ENCODE measurements at places on chromosomes 16 and 17.

DNA sequence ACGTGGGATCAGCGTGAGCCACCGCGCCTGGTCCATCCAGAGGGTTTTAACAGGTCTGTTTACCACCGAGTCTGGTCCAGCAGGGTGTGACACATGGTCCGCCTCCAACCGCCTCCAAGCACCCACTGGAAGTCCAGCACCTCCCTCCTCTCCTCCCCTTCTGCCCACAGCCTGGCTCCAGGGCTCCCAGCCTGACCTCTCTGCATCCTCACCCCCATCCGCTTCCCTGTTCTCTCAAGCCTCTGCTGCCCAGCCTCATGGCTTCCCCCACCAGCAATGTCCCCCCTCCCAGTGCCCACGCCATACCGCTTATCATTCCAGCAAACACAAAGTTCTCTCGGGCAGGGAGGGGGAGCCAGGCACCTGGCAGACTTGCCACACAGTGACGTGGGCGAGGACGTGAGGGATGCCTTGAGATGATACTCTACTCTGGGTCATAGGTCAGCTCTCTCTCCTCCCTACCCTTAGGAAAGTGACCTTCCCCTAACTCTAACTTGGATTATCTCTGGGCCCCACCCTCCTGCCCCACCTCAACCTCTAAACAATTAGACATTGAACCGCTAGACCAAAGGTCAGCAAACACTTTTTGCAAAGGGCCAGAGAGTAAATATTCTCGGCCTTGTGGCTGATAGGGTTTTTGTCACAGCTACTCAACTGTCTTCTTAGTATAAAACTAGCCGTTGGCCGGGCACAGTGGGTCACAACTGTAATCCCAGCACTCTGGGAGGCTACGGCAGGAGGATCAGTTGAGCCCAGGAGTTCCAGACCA lies 23.1 kb downstream of the CDC42EP4 start:
- no peak for DNase-seq

GRCh38 chr17:3727041-3727440 lies 3.3 kb downstream of the HASPIN start:
- no peak for DNase-seq

GRCh38 chr16:73998707-73999106 lies 297.9 kb upstream of the PSMD7 start:
- DNase-seq, result no peak

- DNase-seq, result no peak
Measured at GRCh38 chr17:35914354-35914753, 16.2 kb downstream of the RDM1 start.

DNA sequence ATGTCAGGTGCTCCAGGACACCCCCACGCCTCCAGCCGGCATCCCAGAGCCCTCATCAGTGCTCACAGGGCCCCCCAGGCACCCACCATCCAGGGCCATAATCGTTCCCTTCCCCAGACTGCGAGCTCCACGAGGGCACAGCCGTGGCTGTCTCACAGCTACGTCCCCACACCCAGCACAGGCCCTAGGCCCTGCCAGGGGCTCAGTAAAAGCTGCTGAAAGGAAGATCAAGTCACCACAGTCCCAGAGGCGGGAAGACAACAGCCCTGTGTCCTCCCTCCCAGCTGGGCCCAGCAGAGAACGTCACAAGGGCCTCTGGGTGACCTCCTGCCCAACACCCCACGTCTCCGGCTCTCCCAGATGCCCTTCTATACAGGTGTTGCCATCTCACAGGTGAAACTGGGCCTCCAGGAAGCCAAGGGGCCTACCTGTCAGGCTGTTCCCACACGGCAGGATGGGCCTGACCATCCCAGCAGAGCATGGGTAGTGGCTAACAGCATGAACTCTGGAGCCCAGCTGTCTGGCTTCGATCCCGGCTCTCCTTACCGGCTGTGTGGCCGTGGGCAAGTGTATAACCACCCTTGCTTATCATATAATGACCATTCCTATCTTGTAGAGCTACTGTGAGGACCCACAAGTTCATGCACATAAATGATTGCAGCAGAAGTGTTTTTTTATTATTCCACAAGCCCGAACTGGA lies 17.9 kb downstream of the ARL2BP start:
- no peak for DNase-seq

DNA sequence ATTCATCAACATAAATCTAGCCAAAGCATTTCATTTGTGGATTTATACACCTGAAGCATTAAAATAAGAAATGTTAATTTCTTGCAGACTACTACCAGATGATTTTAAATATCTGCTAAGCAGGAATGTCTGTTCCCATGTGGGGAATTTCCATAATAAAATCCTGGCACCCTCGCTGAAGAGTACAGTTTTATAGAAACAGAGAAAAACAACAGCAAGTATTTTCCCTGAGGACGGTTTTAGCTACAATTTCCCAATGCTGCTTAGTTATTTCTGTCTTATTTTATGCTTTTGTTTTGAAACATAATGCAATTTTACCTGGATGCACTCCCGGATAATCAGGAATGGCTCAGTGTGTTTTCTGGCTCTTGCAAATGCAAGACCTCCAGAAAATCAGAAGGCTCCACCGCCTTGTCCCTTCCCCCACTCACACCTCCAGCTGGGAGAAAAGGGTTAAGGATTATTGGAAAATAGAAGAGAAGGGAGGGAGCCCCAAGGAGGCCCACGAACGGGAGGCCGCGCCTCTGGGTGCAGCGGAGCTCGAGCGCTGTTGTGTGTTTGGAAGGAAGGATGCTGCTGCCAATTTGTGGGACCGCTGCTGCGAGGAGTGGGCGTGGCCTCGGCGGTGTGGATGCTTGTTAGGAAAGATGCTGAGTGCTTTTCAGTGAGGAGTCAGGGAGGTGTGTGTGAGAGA lies at the start of gene CNTNAP4:
TSS of gene CNTNAP4 (plus strand) at position 657 of the 694 bp plus-strand sequence. CDS start 262 bp downstream, outside the sequence.
- peak; percentile 4 for DNase-seq

GRCh38 chr16:70728150-70728549 lies 42.3 kb upstream of the MTSS2 start:
- DNase-seq, result no peak

- DNase-seq, result no peak
Measured at GRCh38 chr16:4525069-4525468, 13.5 kb downstream of the CDIP1 start.

GRCh38 chr16:85593494-85594221 lies 19.5 kb upstream of the GSE1 start:
- no peak for DNase-seq

GRCh38 chr16:4659363-4660353 lies 33.7 kb upstream of the NUDT16L1 start:
- DNase-seq, result no peak

DNA sequence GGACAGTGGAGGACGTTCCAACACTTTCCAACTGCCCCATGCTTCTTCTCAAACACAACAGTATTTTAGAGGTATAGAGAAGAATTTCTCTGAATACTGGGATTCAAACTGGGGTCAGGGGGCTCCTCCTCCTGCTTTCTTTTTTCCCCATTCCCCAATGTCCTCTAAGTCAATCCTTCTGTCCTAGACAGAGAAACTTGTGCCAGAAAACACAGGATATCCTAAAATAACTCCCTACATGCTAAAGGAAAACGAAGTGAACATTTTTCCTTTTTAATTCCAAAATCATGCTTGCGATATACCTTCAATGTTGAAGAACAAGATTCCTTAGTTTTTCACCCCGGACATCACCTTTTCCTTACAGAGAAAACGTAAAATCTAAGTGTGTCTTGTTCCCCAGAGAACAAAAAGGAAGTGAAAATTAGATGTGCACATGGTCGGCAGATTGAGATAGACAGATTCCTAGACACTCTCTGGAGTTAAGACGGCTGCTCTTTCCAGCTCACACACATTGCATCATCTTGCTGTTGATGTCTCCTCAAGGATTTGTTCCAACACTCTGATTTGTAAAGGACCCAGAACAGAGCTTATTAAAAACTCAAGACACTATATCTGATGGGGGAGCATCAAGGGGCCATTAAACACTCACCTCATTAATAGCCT lies 228.2 kb downstream of the GRIN2A start:
- no peak for DNase-seq

- DNase-seq, result no peak
Measured at GRCh38 chr16:7518158-7518557, 185.5 kb downstream of the RBFOX1 start.

GRCh38 chr17:17771498-17772201 lies 65.1 kb downstream of the SREBF1 start:
- DNase-seq, result no peak

All from epithelial cell of esophagus (primary cell).